Tibial nerve (tissue), 4 donors: ENCODE measurements at places on chromosomes 5 and 9. TPM values are rescaled to one million over a fixed set of nuclear protein-coding genes. Genes with fewer than 3 reads are reported as not detected.

Gene TMEM161B
- 17.4 TPM for total RNA-seq

Gene RNF183
- total RNA-seq, result not detected

Gene ENHO
- 13.9 TPM for total RNA-seq

Gene OR13J1
- not detected for total RNA-seq

Gene DCTN4
- total RNA-seq, result 56.4 TPM

Gene RPS14
- 2,328 TPM for total RNA-seq

- DNase-seq, result no peak
These were observed 12.3 kb downstream of the GPRIN1 start for GRCh38 chr5:176597417-176598389.

GRCh38 chr9:77188242-77188641, 10.9 kb downstream of the VPS13A start:
- no peak for DNase-seq

DNA sequence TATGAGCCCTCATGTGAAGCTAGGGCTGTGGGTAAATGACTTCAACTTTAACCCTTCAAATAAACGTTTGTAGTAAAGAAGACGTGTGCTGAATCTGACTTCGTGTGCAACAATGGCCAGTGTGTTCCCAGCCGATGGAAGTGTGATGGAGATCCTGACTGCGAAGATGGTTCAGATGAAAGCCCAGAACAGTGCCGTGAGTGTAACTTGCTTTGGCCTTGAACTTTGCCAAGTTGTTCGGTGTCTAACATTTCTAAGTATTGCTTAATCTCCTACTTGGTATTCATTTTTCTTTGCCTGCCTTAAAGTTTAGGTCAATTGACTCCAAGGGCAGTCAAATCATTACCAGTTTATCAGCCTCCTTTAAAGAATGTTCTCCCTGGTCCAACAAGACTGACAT, 18.2 kb downstream of the VLDLR start:
- DNase-seq, result no peak

- no peak for DNase-seq
These were observed 14.8 kb downstream of the ACO1 start for GRCh38 chr9:32399110-32399815.

GRCh38 chr5:151039665-151040064, 19.3 kb downstream of the GPX3 start:
- no peak for DNase-seq

GRCh38 chr9:38088006-38088925, 19.2 kb upstream of the SHB start:
- peak; percentile 85 for DNase-seq

DNA sequence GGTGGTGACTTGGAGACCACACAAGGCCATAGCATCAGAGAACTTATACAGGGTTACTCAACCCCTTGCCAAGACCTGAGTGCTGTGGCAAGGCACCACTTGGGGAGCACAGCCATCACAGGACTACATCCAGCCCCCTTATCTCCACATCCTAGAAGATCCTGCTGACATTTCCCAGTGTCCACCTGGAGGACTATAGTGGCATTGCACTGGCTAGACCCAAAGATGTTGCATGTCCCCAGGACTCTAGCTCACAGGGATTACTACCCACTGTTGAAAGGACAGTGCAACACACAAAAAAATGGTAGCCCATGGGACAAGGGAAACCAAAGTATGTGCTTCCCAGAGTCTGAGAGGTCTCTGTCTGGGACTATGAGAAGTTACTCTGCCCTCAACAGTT, 411.1 kb upstream of the NUDT12 start:
- no peak for DNase-seq

DNA sequence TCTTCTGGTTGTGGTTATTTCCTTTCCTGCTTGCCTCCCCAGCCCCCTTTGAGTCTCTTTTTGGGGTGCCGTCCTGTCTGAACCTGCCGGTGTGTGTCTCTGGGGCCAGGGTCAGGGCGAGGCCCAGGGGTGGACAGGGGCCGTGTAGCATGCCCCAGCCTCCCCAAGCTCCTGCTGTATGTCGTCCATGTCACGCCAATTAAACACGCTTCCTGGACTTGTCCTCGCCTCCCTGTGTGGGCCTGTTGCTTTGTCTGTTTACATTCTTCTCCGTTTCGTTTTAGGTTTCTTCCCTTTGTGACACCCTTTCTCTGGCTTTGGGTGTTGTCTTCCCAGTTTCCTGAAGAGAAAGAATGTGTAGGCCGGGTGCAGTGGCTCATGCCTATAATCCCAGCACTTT, 28.5 kb upstream of the HMCN2 start:
- no peak for DNase-seq

GRCh38 chr9:82732928-82733327, 330.0 kb downstream of the RASEF start:
- DNase-seq, result no peak

GRCh38 chr5:172417130-172417841, 37.0 kb downstream of the SH3PXD2B start:
- DNase-seq, result no peak

GRCh38 chr9:135223831-135224230, 136.4 kb downstream of the OLFM1 start:
- DNase-seq, result no peak

GRCh38 chr5:158287643-158288271, 428.8 kb upstream of the CLINT1 start:
- DNase-seq, result no peak

DNA sequence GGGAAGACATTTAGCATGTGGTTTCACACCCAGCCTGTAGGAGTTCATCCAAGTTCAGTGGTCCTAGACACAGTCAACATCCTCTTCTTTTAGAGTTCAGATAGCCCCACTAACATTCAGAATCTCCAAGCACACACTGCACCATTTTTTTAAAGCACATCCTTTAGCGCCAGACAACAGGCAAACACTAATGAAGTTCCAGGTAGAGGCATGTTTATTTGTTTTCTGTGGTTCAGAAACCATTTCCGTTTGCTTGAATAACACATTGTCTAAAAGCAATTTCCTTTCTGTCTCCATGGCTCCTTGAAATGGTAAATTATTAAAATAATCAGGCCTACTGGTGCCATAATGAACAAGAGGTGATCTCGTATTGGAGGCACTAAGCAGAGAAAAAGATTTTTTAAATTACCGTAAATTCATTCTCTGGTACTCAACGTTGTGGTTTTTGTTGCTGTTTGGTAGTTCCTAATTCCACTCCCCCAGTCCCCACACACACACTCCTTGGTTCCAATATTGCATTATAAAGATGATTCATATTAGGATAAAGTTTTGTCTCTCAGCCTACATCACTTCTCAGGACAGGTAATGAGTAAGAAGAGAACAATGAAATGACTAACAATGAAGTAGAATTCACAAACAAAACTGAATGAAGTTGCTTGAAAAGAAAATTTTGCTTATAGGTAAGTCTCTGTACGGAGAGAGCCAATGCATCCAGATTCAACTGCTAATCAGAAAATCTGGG, 153.1 kb downstream of the PCSK1 start:
- no peak for DNase-seq

DNA sequence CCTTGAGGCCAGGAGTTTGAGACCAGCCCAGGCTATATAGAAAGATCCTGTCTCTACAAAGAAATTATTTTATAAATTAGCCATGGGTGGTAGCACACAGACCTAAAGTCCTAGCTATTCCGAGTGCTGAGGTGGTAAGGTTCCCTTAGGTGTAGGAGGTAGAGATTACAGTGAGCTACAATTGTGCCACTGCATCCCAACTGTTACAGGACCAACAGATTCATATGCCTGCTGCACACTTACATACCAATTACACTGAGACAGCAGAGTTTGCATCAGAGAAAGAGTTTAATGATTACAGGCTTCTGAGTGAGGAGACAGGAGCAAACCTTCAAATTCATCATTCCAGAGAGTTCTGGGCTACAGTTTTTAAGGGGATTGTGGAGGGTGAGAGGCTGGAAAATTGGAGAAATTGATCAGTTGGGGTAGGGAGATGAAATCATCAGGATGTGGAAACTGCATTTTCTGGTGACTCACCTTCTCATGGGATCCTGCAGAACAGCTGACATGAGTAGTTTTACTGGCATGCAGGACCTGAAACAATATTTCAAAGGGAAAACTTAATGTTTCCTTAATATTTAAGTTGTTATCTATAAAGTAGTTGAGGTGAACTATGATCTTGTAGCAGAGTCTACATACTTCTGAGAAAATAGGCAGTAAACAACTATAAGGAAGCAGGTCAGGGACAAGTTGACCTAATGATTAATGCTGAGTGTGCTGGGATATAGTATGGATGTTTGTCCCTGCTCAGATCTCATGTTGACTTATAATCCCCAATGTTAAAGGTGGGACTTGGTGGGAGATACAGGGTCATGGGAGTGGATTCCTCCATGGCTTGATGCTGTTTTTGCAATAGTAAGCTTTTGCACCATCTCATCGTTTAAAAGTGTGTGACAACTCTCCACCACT, 54.7 kb downstream of the ANXA2R start:
- DNase-seq, result no peak

DNA sequence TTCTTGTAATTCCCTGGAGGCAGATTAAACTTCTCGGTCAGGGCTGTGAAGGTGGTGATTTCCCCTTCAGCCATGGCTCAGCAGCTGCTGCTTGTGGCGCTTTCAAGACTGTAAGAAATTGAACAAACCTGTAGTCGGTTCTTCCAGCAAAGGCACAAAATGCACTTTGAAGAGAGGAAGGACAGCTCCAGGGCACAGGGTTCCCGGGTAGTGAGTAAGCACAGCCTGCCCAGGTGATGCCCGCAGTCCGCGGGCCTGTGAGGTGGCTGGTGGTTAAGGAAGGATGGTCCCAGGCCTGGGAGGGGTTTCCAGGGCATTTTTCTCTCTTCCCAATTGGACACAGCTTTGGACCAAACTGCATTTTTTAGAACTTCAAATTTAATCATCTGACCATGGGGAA, 71.8 kb downstream of the FGF1 start:
- DNase-seq, result no peak

DNA sequence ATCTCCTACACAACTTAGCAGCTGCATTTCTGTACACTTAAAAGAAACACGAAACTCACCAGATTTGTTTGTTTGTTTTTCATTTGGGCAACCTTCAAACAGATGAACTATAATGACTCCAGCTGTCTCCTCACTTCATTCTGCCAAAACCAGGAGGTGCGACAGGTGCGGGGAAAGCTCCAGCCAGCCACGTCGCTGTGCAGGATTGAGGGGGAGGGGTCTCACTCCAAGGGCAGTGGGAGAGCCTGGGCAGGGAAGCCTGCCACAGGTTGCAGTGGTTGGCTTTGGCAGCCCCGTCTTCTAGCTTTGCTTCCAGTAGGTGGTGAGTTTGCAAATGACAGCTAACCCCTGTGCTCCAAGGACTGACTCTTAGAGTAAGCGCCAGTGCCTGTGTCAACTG, 215.8 kb downstream of the CEMIP2 start:
- no peak for DNase-seq

- no peak for DNase-seq
These were observed 147.0 kb downstream of the DCP2 start for GRCh38 chr5:113123618-113124017.
